ENCODE measurements at places on chromosomes 11 and 22.

DNA sequence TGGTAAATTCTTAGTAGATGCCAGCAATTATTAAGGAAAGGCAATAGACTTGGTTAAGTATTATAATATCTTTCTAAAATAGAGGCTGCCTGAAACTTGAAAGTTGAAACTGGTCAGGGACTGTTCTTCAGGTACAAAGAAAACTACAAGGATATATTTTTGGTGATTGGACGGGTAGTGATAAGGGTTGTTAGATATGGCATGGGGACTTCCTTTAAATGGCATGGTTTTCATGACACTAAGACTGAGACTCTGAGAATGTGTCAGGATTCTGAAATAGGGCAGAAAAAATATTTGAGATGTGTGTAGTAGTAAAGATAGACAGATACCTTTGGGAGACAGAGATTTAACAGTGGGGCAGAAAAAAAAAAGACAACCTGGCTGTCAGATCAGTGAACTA lies 108.4 kb upstream of the SLC5A12 start:
- no peak for DNase-seq

GRCh38 chr11:10653946-10654810 lies 39.4 kb downstream of the IRAG1 start:
- no peak for DNase-seq

GRCh38 chr11:1702506-1702905 lies 5.5 kb downstream of the KRTAP5-6 start:
- no peak for DNase-seq

DNA sequence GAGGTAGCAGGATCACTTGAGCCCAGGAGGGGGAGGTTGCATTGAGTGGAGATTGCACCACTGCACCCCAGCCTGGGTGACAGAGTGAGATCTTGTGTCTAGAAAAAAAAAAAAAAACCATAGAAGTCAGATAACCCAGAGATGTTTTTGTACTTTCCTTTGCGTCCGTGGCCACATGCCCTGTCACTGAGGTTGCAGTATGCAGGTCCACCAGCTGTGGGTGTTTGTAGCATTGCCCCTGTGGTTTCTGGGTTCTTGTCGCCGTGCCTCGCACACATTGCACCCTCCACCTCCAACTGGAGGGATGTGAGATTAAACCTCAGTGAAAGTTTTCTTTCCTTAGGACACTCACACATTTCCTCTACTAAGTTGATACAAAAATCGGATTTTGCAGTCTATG lies 70.3 kb downstream of the TNRC6B start:
- DNase-seq = no peak

All from testis (tissue), 5 donors.